Common myeloid progenitor, CD34-positive (primary cell): ENCODE measurements at places on chromosomes 11 and 22.

DNA sequence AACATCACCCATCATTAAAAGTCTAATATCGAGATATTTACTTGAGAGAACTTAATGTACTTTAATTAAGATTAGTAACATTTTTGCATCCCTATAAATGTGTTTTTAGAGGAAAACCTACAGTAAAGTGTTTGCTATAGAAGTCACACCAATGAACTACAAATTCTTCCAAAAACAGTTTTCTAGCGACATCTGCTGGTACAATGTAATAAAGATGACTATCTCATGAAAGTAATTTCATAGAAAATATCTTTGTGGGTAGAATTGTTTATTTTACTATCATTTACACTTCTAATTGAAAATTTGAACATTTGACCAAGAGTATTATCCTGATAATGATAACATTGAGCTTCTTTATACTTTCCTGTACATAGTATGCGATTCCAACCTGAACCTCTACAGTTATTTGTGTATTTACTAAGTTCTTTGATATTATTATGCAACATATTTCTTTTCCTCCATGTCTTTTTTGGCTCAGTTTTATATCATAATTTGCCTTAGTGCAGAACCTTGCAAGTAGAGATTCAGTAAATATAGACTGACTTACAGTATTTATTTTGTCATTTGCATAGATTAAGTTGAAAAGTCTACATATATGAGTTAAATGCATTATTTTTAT, 252.7 kb downstream of the TMEM135 start:
- DNase-seq, result peak; percentile 63

GRCh38 chr11:121643479-121644186, 190.9 kb upstream of the SORL1-AS1 start:
- DNase-seq, result no peak

GRCh38 chr22:47804281-47804680, 1041.8 kb downstream of the TBC1D22A start:
- no peak for DNase-seq

GRCh38 chr22:24590596-24591173, 2.2 kb downstream of the LRRC75B start:
- no peak for DNase-seq

DNA sequence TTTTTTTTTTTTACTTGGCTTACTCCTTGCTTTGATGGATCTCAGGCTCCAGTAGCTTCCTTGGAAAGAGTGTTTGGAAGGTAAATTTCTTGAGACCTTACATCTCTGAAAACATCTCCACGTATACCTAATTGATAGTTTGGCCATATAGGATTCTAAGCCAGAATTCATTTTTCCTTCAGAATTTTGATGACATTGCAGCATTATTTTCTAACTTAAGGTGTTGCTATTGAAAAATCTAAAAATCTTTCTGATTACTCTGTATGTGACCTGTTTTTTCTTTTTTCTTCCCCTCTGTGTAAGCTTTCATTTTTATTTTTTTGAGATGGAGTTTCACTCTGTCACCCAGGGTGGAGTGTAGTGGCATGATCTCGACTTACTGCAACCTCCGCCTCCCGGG, 23.1 kb upstream of the SPTBN2 start:
- DNase-seq, result no peak

GRCh38 chr11:73185680-73186293, 32.3 kb upstream of the P2RY2 start:
- DNase-seq, result no peak

- DNase-seq, result no peak
Observed at GRCh38 chr11:42764936-42765335, 546.9 kb upstream of the API5 start.

DNA sequence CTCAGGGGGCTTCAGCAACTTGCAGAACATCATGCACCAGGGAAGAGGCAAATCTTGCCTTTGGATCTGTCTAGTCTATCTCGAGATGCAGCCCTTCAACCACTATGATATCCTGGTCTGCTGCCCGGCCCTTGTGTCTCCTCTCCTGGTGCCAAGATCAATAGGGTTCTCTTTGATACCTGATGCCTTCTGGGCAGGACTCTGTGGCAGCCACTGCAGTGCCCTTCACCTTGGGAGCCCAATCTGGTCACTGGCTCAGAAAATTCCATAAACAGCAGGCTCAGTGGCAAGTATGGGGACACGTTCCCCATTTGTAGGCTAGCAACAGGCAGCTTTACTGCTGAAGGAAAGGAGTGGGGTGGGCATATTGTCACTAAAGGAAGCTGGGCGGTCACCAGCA, 23.4 kb downstream of the SYN3 start:
- DNase-seq, result no peak

DNA sequence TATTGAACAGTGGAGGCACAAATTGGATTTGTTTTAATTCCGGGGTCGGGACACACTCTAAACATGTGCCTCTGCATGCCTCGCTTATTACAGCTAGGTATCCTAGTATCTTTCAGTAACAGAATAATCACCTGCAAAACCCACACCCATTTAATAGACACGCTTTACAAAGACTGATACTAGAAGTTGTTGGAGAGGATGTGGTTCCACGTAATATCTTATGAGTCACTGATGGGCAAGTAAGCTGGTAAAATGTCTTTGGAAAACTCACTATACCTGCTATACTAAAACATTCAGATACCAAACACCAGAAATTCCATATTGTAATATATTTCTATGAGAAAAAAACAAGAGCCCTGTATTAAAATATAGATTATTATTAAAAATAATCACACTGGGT, 84.0 kb downstream of the GGTLC2 start:
- DNase-seq, result no peak

DNA sequence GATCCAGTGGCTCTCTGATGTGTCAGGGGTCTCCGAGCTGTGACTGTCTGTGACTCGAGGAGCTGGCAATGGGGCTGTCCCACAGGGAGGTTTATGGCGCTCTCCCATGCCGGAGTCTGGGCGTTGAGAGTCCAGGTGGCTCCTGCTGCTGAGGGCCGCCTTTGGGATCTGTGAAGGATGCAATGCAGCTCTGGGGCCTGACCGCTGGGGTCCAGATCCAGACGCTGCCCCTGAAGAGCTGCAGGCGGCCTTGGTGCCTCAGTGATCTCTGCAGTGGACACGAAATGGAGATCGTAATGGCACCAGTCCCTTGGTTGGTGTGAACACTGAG, 155.3 kb downstream of the TBC1D22A start:
- no peak for DNase-seq
